B cell (primary cell): ENCODE measurements at places on chromosomes 7 and 10. TPM values are rescaled to one million over a fixed set of nuclear protein-coding genes. Genes with fewer than 3 reads are reported as not detected.

DNA sequence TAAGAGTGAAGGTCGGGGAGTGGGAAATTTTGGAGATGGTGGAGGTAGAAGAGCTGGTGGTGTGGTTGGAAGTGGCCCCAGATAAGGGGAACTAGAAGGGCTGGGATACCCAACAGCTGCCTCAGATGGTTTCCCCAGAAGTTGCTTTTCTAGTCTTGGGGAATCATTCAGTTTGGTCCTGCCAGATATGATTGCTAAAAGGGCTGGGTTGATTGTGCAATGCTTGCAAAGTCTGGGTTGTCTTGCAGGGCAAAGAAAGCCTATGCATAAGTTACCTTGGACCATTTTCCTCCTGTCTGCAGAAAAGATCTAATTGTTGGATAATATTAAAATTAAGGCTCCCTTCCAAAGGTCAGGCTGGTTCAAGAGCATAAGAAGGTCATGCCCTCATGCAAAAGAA, 213.8 kb upstream of the ZNF804B start:
- H3K4me1 ChIP-seq: no peaks in the 10 kb centered on the region
- no peak for DNase-seq
- H3K27ac ChIP-seq: no peak overlapping the region
- H3K36me3 ChIP-seq: no peaks in the 10 kb centered on the region
- H3K4me3 ChIP-seq: no peak overlapping the region

GRCh38 chr7:100602889-100603725, 944 bp downstream of the PCOLCE start:
- no peaks in the 10 kb centered on the region for H3K36me3 ChIP-seq
- H3K27me3 ChIP-seq: no peaks in the 10 kb centered on the region
- H3K4me1 ChIP-seq: peaks cover 15% of the 10 kb centered on the region

DNA sequence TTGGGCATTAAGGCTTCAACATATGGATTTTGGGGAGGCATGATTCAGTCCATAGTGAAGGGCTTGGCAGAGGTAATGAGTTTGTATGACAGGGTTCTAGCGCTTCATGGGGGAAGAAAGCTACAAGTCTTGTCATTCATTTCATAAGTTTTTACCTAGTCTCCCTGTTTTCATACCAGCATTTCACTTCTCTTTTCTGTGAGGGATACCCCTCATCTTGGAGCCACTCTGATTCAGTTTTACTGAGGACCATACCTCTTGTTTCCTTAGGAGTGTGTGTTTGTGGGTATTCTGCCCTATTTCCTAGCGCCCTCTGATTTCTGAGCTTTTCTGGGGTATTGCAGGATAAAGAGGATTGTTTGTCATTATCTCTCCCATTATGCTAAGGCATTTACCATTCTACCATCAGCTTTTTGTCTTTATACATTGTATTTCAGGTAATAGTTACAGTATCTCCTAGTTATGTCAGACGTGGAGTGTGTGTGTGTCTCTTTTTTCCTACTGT, 6.8 kb downstream of the RSBN1L start:
- no peak overlapping the region for H3K27ac ChIP-seq
- no peak overlapping the region for H3K4me3 ChIP-seq
- H3K36me3 ChIP-seq: peaks cover 19% of the 10 kb centered on the region

DNA sequence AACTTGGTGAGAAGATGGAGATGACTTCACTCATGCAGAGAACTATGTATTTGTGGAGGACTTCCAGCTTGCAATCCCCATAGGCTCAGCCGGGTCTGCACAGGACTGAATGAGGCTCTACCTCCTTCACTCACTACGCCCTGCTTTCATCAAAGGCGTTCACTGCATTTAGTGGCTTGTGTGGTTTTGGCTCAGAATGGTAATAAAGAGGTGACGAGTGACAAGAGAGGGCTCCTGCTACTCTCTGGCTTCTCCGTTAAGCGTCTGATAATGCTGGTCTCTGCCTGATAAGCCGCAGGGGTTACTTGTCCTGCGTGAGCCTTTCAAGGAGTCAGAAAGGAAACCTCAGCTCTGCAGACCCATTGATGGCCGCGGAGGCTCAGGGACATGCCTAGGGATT, 343.4 kb downstream of the PRPF18 start:
- no peaks in the 10 kb centered on the region for H3K36me3 ChIP-seq
- H3K4me1 ChIP-seq: peaks cover 7% of the 10 kb centered on the region
- H3K4me3 ChIP-seq: no peak overlapping the region
- H3K27ac ChIP-seq: no peak overlapping the region

DNA sequence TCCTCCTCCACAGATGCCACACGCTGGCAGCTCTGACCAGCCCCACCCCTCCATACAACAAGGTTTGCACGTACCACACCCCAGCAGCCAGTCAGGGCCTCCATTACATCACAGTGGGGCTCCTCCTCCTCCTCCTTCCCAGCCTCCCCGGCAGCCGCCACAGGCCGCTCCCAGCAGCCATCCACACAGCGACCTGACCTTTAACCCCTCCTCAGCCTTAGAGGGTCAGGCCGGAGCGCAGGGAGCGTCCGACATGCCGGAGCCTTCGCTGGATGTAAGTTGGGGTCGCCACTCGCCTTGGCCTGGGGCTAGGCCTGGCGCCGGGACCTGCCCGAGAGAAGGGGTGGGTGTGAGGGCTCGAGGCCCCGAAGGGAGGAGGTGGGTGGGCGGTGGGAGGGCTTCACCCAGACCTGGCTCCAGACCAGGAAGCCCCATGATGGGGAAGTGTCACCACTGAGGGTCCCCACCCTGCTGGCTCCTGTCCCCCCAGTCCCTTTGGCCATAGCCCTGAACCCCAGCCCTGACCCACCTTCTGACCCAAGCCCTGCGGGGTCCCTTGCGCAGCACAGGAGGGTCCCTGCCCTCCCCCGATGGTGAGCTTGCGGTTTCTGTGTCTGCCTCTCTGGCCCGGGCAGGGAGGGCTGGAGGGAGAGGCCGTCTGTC, 36.2 kb upstream of the PPIF start:
- no peak overlapping the region for H3K27ac ChIP-seq
- no peak overlapping the region for H3K4me3 ChIP-seq
- no peaks in the 10 kb centered on the region for H3K4me1 ChIP-seq
- no peaks in the 10 kb centered on the region for H3K27me3 ChIP-seq

Gene LIPK
- polyA plus RNA-seq: not detected in 2 replicates

Gene DDC
- not detected in 2 replicates for polyA plus RNA-seq

DNA sequence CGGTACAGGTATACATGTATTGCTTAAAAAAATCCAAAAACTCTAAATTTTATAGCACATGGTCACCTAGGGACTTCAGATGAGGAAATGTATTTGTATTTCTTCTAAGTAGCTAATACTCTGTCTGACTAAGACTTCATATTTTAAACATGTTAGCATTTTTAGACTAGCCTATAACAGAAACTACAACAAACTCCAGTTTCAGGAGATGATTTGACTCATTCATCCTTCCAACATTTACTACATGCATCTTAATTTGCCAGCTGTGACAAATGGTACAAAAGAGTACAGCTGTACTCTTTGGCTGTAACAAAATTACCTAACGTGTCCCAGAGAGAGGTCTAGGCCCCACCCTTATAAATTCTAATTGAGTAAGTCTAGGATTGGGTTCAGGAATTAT, 22.2 kb downstream of the TMEM209 start:
- no peaks in the 10 kb centered on the region for H3K27me3 ChIP-seq
- H3K4me1 ChIP-seq: no peaks in the 10 kb centered on the region
- H3K27ac ChIP-seq: no peak overlapping the region
- no peak for DNase-seq
- H3K36me3 ChIP-seq: peaks cover 12% of the 10 kb centered on the region
- H3K4me3 ChIP-seq: no peak overlapping the region

- no peak overlapping the region for H3K4me3 ChIP-seq
- H3K4me1 ChIP-seq: peaks cover 15% of the 10 kb centered on the region
- peak overlapping the region; percentile 92 for H3K27ac ChIP-seq
Measured at GRCh38 chr7:129008645-129009414, 46.1 kb downstream of the TNPO3 start.

- DNase-seq: peak; percentile 61
- H3K36me3 ChIP-seq: no peaks in the 10 kb centered on the region
- peaks cover 13% of the 10 kb centered on the region for H3K4me1 ChIP-seq
- peak overlapping the region; percentile 73 for H3K4me3 ChIP-seq
- H3K27me3 ChIP-seq: no peaks in the 10 kb centered on the region
Measured at GRCh38 chr7:157568770-157569584, 232.2 kb downstream of the DNAJB6 start.

DNA sequence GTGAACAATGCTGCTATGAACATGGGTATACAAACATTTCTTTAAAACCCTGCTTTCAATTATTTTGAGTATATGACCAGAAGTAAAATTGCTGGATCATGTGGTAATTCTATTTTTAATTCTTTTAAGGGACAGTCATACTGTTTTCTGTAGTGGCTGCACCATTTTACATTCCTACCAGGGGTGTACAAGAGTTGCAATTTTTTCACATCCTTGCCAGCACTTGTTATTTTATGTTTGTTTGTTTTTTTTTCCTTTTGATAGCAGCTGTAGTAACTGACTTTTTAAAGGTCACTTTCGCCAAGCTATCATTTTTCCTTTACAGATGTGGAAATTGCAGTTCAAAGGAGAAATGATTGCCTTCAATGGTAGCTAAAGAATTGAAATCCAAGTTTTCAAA, 99.5 kb downstream of the GPR85 start:
- H3K36me3 ChIP-seq: no peaks in the 10 kb centered on the region
- no peak for DNase-seq
- H3K4me3 ChIP-seq: no peak overlapping the region
- peaks cover 24% of the 10 kb centered on the region for H3K4me1 ChIP-seq
- H3K27me3 ChIP-seq: no peaks in the 10 kb centered on the region

GRCh38 chr10:59944339-59944935, 38.1 kb upstream of the CCDC6 start:
- no peaks in the 10 kb centered on the region for H3K27me3 ChIP-seq
- H3K4me3 ChIP-seq: no peak overlapping the region
- DNase-seq: no peak
- H3K4me1 ChIP-seq: no peaks in the 10 kb centered on the region
